ENCODE measurements at places on chromosomes 2 and 18. TPM values are rescaled to one million over a fixed set of nuclear protein-coding genes. Genes with fewer than 3 reads are reported as not detected.
A peak's percentile ranks its signal among the peaks of the same experiment; 100 is the strongest.

The NEU2 gene
- not detected for total RNA-seq

GRCh38 chr2:231886071-231886681, 40.0 kb downstream of the NPPC start:
- peaks cover 10% of the 10 kb centered on the region for H3K27me3 ChIP-seq
- H3K36me3 ChIP-seq = no peaks in the 10 kb centered on the region
- no peak overlapping the region for H3K4me3 ChIP-seq
- no peak for DNase-seq
- no peaks in the 10 kb centered on the region for H3K4me1 ChIP-seq

The LDLRAD4 gene
- 25.2 TPM for total RNA-seq

- no peak for DNase-seq
- H3K27me3 ChIP-seq = peaks cover 11% of the 10 kb centered on the region
- H3K27ac ChIP-seq = no peak overlapping the region
- H3K36me3 ChIP-seq = no peaks in the 10 kb centered on the region
These were observed 48.4 kb downstream of the CNGA3 start for GRCh38 chr2:98394595-98395153.

DNA sequence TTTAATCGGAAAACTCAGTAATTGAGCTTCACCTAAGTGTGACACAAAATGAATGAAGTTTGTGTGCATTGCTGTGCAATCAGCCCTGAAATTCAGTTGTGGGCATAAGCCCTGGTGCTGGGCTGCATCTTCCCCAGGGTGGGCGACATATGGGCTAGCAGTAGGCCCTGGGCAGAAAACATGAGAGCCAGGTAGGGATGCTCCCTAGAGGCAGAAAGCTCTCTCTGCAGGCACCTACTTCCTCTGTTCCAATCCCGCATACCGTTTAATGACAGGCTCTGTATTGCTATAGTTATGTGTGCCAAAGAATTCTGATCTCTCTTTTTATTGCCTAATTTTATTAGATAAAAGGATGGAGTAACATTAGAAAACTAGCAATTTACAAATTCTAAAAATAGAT, 456.7 kb downstream of the NRXN1 start:
- no peaks in the 10 kb centered on the region for H3K27me3 ChIP-seq
- DNase-seq = no peak
- no peak overlapping the region for H3K27ac ChIP-seq
- no peaks in the 10 kb centered on the region for H3K4me1 ChIP-seq

- H3K27ac ChIP-seq = peak overlapping the region; percentile 98
- H3K4me3 ChIP-seq = peak overlapping the region; percentile 39
- peaks cover 16% of the 10 kb centered on the region for H3K36me3 ChIP-seq
- peaks cover 12% of the 10 kb centered on the region for H3K27me3 ChIP-seq
- peaks cover 37% of the 10 kb centered on the region for H3K4me1 ChIP-seq
These were observed 3.5 kb downstream of the SLC4A3 start for GRCh38 chr2:219630770-219631405.

The PARD3B gene
- total RNA-seq = 10.0 TPM

The CYBRD1 gene
- 25.0 TPM for total RNA-seq

DNA sequence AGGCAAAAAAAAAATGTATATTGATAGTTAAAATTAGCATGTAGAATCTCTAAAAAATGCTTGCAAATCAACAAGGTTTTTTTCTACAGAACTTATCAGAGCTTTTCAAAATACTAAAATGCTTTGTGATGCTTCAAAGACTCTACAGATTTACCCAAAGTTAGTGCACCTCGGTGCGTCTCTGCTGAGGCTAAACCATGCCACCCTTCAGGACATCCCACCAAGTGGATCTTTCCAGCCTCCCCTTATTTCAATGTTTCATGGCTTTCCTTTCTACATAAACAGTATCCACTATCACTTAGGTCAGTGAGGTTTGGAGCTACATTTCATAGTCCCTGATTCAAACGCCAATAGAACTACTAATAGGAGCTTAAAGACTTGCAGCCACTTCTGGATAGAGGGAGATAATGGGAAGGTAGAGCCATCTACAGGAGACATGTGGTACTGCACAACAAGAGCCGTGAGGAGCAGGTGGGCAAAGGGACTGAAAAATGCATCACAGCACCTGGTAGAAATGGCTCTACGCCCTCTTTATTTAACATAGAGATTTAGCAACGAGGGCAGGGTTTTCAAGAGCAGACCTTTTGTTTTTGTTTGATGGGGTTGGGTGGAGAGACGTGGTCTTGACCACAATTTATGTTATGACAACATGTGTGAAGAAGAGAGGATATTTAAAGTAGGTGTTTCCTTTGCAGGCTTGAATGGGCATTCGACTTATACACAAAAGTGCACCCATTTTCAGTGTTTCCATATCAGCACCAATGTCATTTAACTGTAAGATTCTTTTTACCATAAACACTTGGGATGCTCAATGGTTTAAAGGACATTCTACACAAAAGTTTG, 56.1 kb upstream of the SLC35G4 start:
- H3K36me3 ChIP-seq = no peaks in the 10 kb centered on the region
- peaks cover 2% of the 10 kb centered on the region for H3K27me3 ChIP-seq
- no peak for DNase-seq

- H3K36me3 ChIP-seq = no peaks in the 10 kb centered on the region
- no peak for DNase-seq
These were observed 117.8 kb upstream of the EPC2 start for GRCh38 chr2:148526509-148527346.

GRCh38 chr2:148675708-148676107, 31.2 kb downstream of the EPC2 start:
- H3K4me3 ChIP-seq = no peak overlapping the region
- peaks cover 41% of the 10 kb centered on the region for H3K4me1 ChIP-seq
- DNase-seq = no peak
- no peaks in the 10 kb centered on the region for H3K36me3 ChIP-seq
- H3K27ac ChIP-seq = no peak overlapping the region

The PAPOLG gene
- total RNA-seq = 10.0 TPM

- no peaks in the 10 kb centered on the region for H3K27me3 ChIP-seq
- H3K4me3 ChIP-seq = no peak overlapping the region
- H3K27ac ChIP-seq = no peak overlapping the region
- no peak for DNase-seq
- H3K36me3 ChIP-seq = no peaks in the 10 kb centered on the region
These were observed 186.7 kb downstream of the PARD3B start for GRCh38 chr2:204732019-204732418.

The CD226 gene
- 0.56 TPM for total RNA-seq

DNA sequence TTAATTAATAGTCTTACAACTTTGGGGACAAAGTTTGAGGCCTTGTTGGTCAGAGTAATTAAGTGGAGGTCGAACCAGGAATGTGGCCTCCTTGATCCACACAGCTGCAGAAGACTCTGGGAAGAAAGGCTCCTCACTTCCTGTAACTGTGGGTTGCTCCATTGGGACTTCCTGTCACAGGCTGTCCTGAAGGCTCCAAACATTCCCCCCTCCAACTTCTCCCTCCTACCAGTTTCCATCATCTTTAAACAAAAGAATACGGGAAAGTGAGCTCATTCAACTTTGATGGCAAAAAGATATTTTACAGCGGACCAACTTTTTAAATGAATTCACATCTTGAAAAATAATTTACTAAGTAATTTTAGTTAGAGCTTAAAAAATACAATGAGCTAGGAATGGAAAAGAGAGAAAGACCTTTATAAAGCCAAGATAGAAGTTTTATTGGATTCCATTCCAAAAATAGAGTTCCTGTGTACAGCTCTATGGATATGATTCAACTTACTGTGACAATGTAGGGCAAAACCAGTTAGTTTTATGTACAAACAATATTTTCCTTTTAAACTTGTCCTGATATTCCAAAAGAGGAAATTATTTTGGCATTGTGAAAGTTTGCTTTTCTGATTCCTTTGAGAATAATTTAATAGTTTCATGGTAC, 212.0 kb upstream of the NABP1 start:
- DNase-seq = peak; percentile 56
- H3K36me3 ChIP-seq = no peaks in the 10 kb centered on the region
- no peaks in the 10 kb centered on the region for H3K27me3 ChIP-seq
- H3K4me3 ChIP-seq = no peak overlapping the region
- H3K27ac ChIP-seq = peak overlapping the region; percentile 34

The TACR1 gene
- total RNA-seq = 0.35 TPM

DNA sequence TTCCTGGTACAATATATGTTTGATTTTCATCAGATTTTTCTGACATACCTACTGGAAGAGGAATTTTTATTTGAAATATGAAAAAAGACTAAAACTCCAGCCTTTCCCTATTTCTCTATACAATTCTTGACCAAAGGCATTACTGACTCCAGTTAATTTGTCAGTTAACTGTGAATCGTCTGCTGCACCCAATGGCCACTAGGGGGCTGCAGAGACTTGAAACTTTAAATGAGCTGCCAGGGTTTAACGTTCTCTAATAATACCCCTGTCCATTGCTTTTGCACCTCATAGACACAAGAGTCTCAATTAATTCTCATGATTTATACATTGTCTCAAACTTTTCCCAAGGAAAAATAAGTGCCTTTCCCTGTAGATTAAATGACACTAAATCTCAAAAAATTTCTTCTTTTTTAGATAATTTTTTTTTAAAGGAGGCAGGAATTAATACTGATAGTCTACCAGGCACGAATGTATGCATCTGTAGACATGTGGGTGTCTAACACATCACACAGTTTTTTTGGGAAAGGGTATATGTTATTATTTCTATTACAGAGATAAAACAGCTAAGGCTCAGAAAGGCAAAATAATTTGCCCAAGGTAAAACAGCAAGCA, 1.8 kb upstream of the ALK start:
- peaks cover 16% of the 10 kb centered on the region for H3K4me1 ChIP-seq
- H3K27ac ChIP-seq = no peak overlapping the region
- no peaks in the 10 kb centered on the region for H3K36me3 ChIP-seq
- peak; percentile 62 for DNase-seq
- H3K27me3 ChIP-seq = peaks cover 67% of the 10 kb centered on the region

- H3K4me3 ChIP-seq = peak overlapping the region; percentile 95
- no peaks in the 10 kb centered on the region for H3K36me3 ChIP-seq
- peak overlapping the region; percentile 28 for H3K27ac ChIP-seq
- no peaks in the 10 kb centered on the region for H3K27me3 ChIP-seq
These were observed 1.7 kb downstream of the NCK2 start for GRCh38 chr2:105746177-105747080.

The PHOSPHO2 gene
- total RNA-seq = 1.5 TPM

The EGR4 gene
- not detected for total RNA-seq

GRCh38 chr2:193907561-193907960, 1712.8 kb upstream of the TMEFF2 start:
- no peaks in the 10 kb centered on the region for H3K4me1 ChIP-seq
- H3K36me3 ChIP-seq = no peaks in the 10 kb centered on the region
- no peak overlapping the region for H3K4me3 ChIP-seq
- no peak for DNase-seq

DNA sequence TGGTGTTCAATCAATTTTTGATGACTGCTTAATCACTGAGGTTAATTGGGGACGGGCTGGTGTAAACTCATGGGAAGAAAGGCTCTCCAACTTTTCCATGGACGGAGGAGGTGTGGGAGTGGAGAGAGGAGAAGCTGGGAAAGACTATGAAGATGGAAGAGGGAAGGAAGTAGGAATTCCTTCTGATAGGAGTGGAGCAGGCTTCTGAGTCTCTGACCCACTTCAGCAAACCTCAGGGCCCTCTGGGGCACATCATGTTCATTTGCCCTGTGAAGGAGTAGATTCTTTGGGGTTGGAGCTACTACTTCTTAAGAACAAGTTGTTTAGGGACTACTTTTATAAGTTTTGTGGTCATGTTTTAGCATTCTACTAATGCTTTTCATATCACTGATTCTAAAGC, 87.0 kb upstream of the MAP4K3 start:
- no peak for DNase-seq
- no peak overlapping the region for H3K4me3 ChIP-seq
- H3K36me3 ChIP-seq = no peaks in the 10 kb centered on the region
- peaks cover 27% of the 10 kb centered on the region for H3K4me1 ChIP-seq
- H3K27ac ChIP-seq = peak overlapping the region; percentile 51

DNA sequence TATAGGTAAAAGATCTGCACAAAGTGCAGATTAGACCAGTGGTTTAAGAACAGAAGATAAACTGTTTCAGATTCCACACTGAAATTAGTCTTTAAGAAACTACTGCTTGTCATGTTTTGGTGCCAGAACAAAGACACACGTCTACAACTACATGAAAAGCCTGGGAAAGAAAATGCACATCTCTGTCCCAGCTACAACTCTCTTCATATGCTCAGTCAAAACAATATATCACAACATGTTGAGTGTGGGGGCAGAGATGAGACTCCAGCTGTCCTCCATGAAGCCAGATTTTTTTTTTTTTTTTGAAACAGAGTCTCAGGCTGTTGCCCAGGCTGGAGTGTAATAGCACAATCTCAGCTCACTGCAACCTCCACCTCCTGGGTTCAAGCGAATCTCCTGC, 52.6 kb upstream of the BIN1 start:
- H3K4me1 ChIP-seq = no peaks in the 10 kb centered on the region
- no peak overlapping the region for H3K27ac ChIP-seq
- no peak overlapping the region for H3K4me3 ChIP-seq
- H3K36me3 ChIP-seq = no peaks in the 10 kb centered on the region
- no peaks in the 10 kb centered on the region for H3K27me3 ChIP-seq

GRCh38 chr18:70132999-70133398, 72.5 kb downstream of the RTTN start:
- no peak overlapping the region for H3K4me3 ChIP-seq
- H3K4me1 ChIP-seq = no peaks in the 10 kb centered on the region
- no peak overlapping the region for H3K27ac ChIP-seq
- no peak for DNase-seq
- peaks cover 30% of the 10 kb centered on the region for H3K36me3 ChIP-seq
- H3K27me3 ChIP-seq = no peaks in the 10 kb centered on the region

GRCh38 chr18:59466980-59467379, 107.9 kb upstream of the LMAN1 start:
- no peaks in the 10 kb centered on the region for H3K36me3 ChIP-seq
- H3K4me1 ChIP-seq = peaks cover 7% of the 10 kb centered on the region
- DNase-seq = no peak
- H3K27me3 ChIP-seq = no peaks in the 10 kb centered on the region
- no peak overlapping the region for H3K4me3 ChIP-seq

DNA sequence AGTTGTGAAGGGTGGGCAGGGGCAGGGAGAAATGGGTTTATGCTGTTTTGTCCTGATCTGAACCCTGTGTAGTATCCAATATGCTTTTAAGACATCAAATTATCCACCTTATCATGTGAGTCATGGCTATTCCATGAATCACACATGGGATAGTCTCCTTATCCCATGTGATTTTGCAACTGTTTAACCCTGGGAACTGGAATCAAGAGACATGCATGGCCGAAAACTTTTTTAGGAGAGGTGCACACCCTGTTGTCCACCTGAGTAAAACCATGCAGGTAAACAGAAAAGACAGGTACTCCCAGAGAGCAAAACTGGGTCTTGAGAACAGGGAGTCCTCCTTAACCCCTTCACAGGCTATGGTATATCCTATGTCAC, 490.6 kb upstream of the HS6ST1 start:
- no peaks in the 10 kb centered on the region for H3K36me3 ChIP-seq
- no peak overlapping the region for H3K27ac ChIP-seq
- no peak for DNase-seq
- H3K4me3 ChIP-seq = no peak overlapping the region
- no peaks in the 10 kb centered on the region for H3K27me3 ChIP-seq
